Activated CD4-positive, alpha-beta T cell treated with anti-CD3 and anti-CD28 coated beads for 24 hours (primary cell): ENCODE measurements at places on chromosomes 6 and 20.

DNA sequence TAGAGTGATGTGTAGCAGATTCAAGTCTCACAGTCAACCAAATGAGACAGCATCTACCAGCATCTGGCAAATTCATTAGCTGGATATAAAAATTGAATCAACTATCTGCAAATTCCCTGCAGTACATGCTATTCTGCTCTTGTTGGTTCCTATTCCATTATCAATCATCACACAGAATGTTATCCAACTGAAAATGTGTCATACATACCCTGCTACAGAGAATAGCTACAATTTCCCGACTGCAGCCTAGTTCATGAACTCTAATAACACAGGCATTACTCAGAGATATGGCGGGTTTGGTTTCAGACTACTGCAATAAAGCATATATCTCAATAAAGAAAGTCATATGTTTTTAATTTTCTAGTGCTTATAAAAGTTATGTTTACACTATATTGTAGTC lies 78.4 kb downstream of the AHI1 start:
- DNase-seq = no peak

DNA sequence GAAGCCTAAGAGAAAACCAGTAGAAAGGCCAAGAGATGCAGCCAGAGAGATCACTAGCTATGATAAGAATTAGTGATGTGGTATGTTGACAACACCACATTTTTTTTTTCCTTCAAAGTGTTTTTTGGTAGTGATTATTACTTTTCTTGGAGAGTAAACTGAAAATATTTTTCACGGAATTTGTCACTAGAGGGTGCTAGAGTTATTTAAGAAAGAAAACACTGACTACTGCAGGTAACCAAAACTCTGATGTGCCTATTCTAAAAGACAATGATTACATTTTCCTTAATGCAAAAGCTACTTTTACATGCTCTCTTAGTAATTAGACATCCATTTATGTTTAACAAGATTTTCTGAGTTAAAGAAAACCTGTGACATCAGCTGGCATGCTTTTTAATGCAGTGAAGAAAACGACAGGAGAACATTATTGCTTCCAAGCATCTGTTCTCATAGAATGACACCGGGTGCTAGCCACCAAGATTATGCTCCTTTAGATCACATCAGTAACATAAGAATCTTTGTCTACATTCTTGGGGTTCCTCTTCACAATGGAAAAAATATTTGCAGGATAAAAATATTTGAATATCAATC lies 28.8 kb downstream of the RWDD2A start:
- no peak for DNase-seq

- no peak for DNase-seq
Observed at GRCh38 chr6:158283304-158283980, 28.8 kb upstream of the TULP4 start.

DNA sequence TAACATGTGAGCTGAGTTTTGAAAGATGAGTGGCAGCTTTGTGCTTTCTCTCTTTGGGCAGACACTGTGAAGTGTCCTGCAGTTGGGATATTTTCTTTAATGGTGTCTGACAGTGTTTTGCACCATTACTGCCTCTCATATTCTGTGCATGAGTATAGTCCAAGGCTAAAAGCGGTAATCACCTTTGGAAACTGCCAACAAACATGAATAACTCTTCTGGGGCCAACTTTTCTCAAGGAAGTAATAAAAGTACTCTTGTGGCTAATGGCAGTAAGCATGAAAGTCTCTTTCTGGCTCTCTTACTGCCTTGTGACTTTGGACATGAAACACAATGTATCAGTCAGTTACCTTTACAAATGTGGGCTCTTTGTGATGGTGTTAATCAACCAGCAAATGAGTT lies 91.7 kb upstream of the SOX4 start:
- DNase-seq = no peak

- no peak for DNase-seq
Observed at GRCh38 chr20:62601714-62602113, 40.6 kb upstream of the SLCO4A1 start.

GRCh38 chr6:102660303-102660702 lies 1266.8 kb downstream of the GRIK2 start:
- no peak for DNase-seq

- peak; percentile 50 for DNase-seq
Observed at GRCh38 chr20:5448449-5449118, 131.8 kb upstream of the PROKR2 start.

- no peak for DNase-seq
Observed at GRCh38 chr6:91708534-91708933, 1121.7 kb upstream of the MAP3K7 start.

GRCh38 chr6:168507730-168508129 lies 66.7 kb downstream of the SMOC2 start:
- no peak for DNase-seq

DNA sequence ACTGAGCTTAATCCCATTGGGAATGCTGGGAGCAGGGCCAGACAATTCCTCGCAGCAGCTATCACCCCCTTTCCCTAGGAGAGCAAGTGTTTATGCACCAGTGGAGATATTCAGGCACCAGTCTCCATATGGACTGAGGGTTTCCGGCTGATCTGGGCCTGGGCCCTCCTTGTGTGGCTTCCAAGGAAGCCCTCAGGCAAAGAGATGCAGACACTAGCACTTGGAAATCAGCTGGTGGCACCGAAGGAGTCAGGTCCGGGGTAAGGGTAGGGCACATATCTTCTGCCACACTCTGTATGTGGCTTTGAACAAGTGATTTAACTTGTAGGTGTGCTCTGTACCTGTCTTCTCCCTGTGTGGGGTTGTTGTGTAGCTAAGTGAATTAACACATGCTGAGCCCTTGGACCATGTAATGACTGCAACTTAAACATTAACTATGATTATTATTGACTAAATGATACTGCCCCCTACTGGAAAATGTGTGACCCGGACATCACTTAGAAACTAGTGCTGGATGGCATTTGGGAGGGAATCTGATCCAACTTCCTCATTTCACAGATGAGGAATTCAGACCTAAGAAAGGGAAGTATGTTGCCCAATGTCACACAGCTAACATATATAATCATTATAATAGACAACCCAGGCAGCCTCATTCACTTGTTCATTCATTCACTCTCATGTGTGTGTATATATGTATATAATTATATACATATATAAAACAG lies 19.3 kb upstream of the WFDC2 start:
- no peak for DNase-seq

DNA sequence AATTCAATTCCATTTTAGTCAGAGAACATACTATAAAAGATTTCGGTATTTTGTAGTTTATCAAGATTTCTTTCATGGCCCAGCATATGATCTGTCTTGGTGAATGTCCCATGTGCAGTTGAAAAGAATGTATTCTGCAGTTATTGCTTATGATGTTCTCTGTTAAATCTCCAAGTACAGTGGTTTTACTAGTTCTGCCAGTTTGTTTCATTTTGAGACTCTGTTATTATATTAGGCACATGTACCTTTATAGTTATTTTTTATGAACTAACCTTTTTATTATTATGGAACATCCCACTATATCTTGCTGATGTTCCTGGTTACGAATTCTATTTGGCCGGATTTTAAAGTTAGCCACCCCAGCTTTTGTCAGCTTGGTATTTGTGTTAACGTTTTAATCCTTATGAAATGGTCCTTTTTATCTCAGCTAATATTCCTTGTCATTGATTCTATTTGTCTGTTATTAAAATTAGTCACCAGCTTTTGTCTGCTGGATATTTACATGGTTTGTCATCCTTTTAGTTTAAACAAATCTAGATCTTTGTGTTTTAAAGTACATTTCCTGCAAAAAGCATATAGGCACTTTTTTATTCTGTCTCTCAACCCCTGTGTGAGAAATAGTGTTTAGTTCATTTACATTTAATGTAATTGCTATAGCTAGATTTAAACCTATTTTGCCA lies 48.9 kb downstream of the VTA1 start:
- DNase-seq = no peak

DNA sequence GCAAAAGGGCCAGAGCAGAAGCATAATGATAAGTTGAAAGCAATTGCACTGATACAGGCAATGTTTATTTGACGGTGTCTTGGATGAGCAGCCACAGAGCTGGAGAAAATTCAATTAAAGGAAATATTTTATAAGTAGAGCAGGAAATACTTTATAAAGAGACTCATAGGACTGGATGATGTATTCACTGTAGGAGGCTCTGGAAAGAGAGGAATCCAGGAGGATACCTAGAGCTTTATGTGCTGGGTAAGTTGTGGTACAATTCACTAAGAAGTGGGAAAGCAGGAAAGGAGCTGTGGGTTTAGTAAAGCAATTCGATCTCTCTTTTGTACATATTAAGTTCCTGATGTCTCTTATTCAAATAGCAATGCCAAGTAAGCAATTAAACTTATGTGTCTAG lies 86.3 kb downstream of the C6orf118 start:
- DNase-seq = no peak

DNA sequence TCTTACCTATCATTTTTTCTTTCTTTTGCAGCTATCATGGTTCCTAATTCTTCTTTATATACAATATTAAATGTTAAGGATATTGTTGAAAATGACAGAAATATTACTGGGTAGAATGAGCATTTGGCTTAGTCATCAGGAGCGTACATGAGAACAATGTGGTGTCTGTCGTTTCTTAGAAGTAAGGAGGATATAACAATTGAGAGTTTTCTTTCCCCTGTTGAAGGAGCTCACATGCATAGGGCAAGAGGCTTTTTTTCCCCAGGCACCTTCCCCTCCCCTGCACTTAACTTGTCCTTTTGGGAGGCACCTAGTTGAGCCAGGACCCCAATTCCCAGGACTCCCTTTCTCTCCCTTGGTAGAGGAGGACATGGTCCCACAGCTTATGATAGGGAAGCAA lies 25.0 kb downstream of the MC3R start:
- DNase-seq = no peak

GRCh38 chr20:43680981-43681380 lies 14.1 kb downstream of the MYBL2 start:
- DNase-seq = no peak

- DNase-seq = no peak
Observed at GRCh38 chr20:50428097-50428828, 81.9 kb upstream of the PTPN1 start.

GRCh38 chr6:41914869-41915530 lies 5.9 kb downstream of the MED20 start:
- DNase-seq = no peak

DNA sequence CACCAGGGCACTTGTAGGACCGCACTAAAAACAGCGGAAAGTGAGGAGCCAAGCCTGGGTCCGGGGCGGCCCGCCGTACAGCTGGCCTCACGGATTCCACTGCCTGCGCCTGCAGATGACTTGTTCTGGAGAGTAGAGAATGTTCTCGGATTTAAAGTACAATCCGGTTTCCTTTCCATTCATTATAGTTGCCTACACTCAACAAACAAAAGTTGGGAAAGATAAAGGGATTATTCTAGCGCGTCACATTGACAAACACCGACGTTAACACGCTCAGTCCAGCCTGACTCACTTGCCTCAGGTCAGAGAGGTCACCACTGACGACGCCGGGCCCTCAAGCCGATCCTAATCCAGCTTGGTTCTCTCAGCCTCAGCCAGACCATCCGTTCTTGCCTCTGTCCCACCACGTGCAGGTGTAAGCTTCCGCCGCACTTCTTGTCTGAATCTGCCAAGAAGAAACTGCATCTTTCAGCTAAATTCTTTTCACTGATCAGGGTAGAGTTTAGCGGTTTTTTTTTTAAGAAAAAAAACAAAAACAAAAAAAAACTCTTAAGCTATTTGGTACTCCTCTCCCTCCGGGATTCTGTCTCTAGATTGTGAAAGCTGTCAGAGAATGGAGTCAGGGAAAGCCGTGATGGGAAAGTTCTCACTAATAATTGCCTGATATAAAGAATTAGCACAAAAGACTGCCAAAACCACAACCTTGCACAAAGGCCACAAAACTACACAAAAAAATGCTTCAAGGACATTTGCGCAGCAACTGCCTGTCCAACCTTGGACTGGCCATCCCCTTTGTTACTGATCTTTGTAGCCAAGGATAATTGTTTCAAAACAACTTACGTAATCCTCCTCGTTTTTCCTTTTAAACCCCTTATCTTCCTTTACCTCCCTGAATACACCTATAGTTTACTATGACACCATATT lies 1.1 kb upstream of the PHF10 start:
- peak; percentile 19 for DNase-seq

GRCh38 chr6:30615958-30616810 lies 859 bp downstream of the PPP1R10 start:
- DNase-seq = no peak

GRCh38 chr6:101490857-101491256 lies 97.3 kb downstream of the GRIK2 start:
- no peak for DNase-seq

GRCh38 chr6:169868458-169868857 lies 117.0 kb downstream of the ERMARD start:
- DNase-seq = peak; percentile 22

- DNase-seq = no peak
Observed at GRCh38 chr6:20069021-20069522, 143.2 kb downstream of the MBOAT1 start.

GRCh38 chr6:81145506-81145905 lies 607.0 kb downstream of the TENT5A start:
- no peak for DNase-seq

- DNase-seq = no peak
Observed at GRCh38 chr20:61587681-61588289, 335.7 kb downstream of the CDH4 start.

GRCh38 chr6:107102414-107102805 lies 12.9 kb downstream of the BEND3 start:
- DNase-seq = no peak

DNA sequence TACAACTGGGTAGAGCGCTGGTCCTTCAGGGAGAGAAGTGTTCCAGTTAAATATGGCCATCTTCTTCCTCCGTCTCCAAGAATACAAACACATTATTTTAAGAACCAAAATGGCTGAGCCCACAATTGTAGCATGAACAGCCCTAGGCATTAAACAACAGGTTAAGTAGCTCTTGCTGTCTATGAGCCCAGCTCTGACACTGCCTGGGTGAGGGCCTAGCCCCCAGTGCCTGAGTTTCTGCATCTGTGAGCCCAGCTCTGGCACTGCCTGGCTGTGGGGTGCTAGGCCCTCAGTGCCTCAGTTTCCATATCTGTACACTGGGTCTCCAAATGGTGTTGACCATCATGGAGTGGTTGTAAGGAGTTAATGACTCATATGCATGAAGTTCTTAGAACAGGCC lies 24.8 kb upstream of the DACT2 start:
- DNase-seq = no peak

GRCh38 chr20:19756761-19757486 lies 1.1 kb upstream of the RIN2 start:
- no peak for DNase-seq

DNA sequence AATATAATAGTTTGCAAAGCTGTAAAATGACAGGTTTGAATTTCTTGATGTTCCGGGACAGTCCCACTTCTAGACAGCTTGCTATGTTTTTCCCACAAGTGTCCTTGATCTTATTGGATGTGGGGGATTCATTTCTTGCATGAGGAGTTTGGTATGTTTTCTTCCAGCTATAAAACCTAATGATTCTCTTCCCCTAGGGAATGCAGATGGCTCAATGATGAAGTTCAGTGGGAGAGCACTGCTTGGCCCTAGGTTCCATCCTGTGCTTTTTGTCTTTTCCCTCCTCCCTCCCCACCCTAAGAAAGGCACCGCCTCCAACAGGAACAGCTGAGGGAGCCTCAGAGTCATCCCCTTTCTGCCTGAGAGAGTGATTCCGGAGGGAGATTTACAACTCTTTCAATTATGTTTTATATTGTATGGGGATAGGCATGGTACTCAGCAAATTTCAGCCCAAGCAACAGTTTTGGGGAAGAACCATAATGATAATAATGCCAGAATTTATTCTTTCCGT lies 149.2 kb downstream of the PHACTR1 start:
- no peak for DNase-seq

GRCh38 chr20:48278961-48279481 lies 493.7 kb upstream of the SULF2 start:
- DNase-seq = no peak
